SIG-M5 (cell line): ENCODE measurements at places on chromosomes 7 and 10.

GRCh38 chr7:100964630-100965029, 4.7 kb upstream of the MUC12 start:
- no peak for DNase-seq

GRCh38 chr10:68792115-68792514, 35.2 kb upstream of the STOX1 start:
- no peak for DNase-seq

DNA sequence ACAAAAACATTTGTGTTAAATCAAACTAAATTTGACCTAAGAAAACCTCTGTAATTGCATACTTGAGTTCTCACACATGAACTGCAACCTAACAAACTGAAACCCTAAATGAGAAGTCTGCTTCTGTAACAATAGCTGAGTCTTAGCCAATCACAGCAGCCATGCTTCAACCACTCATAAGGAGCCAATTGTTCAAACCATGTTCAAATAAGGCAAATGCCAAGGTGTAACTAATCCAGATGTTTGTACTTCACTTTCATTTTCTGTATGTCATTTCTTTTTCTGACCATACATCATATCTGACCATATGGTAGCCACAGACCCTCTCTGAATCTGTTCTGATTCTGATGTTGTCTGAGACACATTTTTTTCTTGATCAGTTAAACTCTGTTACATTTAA, 47.5 kb upstream of the ANTXRL start:
- DNase-seq: no peak

DNA sequence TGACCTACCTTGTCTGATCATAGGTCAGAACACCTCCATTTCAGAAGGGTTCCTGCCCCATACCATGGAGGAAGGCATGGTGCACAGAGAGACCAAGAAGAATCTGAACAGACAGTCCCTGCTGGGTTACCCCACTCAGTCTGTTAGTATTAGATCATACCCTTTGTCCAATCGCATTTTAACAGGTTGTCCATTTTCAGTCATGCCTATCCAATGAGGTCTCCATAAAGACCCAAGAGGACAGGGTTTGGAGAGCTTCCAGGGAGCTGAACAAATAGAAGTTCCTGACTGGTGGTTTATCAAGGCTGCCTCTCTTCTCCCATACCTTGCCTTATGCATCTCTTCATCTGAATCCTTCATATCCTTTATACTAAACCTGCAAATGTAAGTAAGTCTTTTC, 21.2 kb upstream of the SLC16A12 start:
- no peak for DNase-seq

DNA sequence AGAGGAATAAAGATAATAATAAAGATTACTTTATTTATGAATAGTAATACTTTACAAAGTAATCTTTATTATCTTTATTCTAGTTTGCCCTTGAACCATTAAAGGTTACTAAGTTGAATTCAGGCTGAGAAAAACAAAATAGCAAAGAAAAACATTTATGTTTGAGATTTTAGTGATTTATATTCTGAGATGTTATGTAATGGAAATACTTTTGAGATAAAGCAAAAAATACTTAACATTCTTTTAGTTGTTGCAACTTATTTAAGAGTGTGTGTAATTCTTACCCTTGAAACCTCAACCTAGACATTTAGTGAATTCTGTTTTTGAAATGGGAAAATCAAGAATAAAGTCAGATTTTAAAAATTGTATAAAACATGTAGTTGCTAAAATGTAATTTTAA, 40.0 kb downstream of the MINPP1 start:
- no peak for DNase-seq

- no peak for DNase-seq
Observed at GRCh38 chr10:93224005-93224779, 150.5 kb downstream of the CYP26A1 start.

DNA sequence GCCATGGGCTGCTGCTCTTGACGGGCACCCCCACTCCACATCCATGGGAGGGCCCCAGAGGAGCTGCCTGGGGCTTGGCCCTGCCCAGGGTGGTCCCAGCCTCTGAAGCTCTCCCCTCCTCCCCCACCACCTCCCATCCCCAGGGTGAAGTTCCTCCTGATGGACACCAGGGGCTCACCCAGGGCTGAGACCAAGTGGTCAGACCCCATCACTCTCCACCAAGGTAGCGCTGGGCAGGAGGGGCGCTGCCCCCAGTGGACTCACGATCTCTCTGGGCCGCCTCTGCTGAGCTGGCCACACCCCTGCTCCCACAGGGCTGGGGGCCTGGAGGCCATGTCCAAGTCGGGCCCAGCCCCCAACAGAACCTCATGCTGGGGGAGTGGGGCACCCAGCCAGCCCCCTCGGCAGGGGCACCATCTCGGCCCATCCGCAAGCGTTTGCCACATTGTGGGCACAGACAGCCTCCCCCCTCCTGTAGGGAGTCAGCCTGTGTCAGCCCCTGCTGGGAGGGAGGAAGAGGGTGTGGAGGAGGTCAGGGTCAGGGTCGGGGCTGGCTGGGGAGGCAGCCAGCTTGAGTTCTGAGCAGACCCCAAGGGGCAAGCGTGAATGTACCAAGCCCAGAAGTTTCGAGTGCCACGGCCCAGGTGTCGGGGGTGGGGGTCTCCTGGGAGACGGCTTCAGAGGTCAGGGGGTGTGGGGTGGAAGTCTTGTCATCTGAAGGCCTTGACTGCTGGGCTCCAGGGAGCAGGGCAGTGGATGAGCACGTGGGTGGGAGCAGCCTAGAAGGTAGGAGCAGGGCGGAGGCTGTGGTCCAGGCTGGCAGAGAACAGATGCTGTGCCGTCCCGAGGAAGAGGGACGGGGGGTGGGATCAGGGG, 2.8 kb downstream of the UPK3B start:
- DNase-seq: no peak

DNA sequence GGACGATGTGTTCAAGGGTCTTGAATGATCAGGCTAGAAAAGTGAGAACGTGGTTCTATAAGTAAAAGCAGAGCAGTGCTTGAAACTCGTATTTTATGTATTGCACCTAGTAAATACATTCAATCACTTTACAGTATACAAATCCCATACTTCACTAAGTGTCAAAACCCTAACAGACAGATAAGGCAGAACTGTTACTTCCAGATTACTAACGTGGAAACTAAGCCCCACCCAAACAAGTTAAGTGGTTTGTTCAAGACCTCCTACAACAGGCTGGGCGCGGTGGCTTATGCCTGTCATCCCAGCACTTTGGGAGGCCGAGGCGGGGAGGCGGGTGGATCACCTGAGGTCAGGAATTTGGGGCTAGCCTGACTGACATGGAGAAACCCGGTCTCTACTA, 9.2 kb upstream of the MYO1G start:
- DNase-seq: no peak

GRCh38 chr10:124265391-124265745, 153.4 kb downstream of the OAT start:
- DNase-seq: no peak

DNA sequence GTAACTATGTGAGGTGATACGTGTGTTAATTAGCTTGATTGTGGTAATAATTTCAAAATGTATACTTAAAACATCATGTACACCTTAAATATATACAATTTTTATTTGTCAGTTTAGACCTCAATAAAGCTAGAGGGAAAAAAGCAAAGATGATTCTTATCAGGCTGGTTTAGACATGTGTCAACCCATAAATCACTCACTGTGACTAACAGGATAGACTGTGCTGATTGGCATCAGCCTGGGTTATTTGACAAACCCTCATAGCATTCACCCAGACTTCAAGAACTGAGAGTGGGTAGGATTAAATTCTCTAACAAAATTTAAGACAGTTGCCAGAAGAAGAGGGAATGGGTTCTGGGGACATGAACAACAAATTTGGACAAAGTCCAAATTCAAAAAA, 73.8 kb upstream of the TMEM140 start:
- no peak for DNase-seq

DNA sequence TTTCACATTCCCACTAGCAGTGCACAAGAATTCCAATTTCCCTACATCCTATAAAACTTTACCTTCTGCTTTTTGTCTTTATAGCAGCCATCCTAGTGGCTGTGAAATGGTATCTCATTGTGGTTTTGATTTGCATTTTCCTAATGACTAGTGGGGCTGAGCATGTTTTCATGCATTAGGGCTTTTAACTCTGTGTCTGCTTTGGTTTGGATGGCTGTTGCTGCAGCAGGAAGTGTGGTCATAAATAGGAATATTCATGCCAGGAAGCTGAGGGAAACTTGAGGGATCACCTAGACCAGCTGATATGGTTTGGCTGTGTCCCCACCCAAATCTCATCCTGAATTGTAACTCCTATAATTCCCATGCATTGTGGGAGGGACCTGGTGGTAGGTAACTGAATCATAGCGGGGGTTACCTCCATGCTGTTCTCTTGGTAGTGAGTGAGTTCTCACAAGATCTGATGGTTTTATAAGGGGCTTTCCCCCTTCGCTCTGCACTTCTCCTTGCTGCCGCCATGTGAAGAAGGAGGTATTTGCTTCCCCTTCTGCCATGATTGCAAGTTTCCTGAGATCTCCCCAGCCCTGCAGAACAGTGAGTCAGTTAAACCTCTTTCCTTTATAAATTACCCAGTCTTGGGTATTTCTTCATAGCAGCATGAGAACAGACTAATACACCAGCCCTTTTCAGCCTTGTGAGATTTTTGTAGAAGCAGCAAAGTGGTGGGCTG, 181.8 kb upstream of the PITRM1 start:
- DNase-seq: no peak

GRCh38 chr10:118339111-118339510, 3.0 kb downstream of the FAM204A start:
- no peak for DNase-seq

GRCh38 chr10:70096705-70097420, 35.8 kb downstream of the AIFM2 start:
- no peak for DNase-seq

DNA sequence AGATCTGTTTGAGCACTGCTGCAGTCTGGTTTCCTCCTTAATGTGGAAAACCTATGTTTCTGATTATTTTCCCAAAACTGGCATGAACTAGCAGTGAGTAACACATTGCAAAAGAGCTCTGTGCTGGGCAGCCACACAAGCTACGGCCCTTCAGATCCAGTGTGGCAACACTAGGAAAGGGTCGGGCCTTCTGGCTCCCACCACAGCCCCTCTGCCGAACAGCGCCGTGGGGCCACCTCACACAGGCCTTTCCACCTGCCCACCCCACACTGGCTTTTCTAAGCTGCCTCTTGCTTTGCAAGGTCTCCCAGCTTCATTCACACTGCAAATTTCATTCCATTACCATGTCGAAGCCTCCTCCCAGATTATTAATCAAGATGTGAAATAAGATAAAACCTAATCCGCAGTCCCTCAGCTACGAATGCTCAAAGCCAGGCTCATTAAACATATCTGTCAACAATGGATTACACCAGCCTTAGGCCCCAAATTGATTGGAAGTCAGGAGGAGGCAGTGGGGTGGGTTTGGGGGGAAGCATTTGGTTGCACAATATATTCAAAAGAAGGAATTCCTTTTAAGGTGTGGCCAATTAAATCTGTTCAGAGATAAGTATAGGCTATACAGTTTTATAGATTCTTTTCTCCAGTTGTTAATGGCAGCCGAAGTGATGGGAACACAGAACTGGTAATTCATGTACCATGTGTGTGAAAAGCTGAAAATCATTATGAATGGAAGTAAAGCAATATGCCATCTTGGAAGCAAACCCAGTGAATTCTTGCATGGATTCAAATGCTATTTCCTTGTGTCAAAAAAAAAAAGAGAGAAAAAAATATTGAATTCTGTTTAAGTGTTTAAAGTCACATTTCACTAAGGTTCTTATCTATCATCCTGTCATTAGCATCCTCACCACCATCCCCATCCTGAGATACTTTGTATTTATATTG, 223.7 kb downstream of the MTERF1 start:
- no peak for DNase-seq

- no peak for DNase-seq
Observed at GRCh38 chr7:112989531-112989930, 97.1 kb downstream of the GPR85 start.

- no peak for DNase-seq
Observed at GRCh38 chr10:15364001-15364400, 7.1 kb downstream of the FAM171A1 start.

GRCh38 chr7:78222001-78222751, 423.6 kb downstream of the PHTF2 start:
- DNase-seq: no peak

- no peak for DNase-seq
Observed at GRCh38 chr10:125141150-125141859, 19.1 kb downstream of the CTBP2 start.

GRCh38 chr7:18461785-18462467, 33.6 kb upstream of the HDAC9 start:
- no peak for DNase-seq

DNA sequence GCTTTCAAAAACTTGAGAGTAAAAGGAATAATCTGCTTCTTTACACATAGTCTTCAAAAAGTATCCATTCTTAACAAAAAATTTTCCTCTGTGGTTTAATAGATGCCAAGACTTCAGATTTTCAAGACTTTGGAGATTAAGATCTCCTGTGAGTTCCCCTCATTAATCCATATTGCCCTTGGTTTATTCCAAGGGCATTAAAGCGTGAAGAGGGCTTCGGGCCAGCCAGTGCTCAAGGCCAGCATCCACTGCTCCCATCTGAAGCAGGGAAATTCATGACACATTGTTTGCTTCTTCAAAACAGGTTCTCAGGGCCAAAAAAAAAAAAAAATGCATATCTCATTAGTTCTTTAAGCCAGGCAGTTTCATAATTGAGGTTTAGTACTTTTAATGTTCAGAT, 137.3 kb upstream of the RHOBTB1 start:
- no peak for DNase-seq

DNA sequence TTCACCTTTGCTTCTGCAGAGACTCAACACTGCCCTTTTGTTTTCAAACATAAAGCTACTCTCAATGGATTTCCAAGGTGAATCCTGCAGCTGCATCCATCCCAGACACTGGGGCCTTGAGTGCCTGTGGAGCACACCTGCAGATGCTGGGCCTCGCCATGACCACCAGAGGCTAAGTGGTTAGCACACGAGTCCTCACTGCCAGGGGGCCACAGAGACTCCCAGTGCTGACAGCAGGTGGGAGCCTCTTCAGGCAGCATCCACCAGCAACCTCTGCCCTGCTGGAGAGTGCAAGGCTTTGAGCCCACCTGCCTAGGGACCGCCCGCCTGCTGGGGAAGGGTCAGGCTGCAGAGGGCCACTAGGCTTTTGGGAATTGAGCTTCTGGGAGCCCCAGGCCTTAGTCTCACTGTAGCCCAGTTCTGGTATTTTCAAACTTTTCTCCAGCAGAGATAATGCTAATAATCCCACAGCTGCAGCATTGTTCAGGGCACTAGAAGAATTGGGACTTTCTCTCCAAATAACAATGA, 9.4 kb upstream of the HPS1 start:
- no peak for DNase-seq

DNA sequence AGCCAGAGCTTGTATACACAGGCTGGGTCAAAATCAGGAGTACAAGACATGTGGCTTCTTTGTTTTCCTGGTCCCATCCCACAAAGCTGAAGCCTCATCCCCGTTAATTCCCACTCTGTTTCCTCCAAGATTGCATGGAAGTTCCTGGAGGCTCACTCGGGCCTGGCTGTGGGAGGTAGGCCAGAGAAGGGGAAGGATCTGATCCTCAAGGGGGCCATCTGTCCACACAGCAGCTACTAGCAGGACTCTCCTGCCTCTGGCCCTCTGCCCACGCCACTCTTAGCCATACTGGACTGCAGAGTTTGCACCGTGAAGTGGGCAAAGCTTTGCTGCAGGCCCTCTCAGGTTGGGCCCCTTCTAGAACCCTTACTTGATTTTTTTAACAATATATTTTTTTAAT, 160.6 kb downstream of the FGFR2 start:
- no peak for DNase-seq

- no peak for DNase-seq
Observed at GRCh38 chr10:3635697-3636096, 149.3 kb downstream of the KLF6 start.

- peak; percentile 75 for DNase-seq
Observed at GRCh38 chr10:88851706-88852105, at the start of gene ANKRD22. Gene ANKRD22 (minus strand): TSS chr10:88851844. CDS start chr10:88851607, 237 bp downstream.
